GM12865 (cell line): ENCODE measurements at places on chromosomes 2 and 18.
A peak's percentile ranks its signal among the peaks of the same experiment; 100 is the strongest.

- no peak for DNase-seq
Observed at GRCh38 chr2:105853354-105854088, 108.8 kb downstream of the NCK2 start.

DNA sequence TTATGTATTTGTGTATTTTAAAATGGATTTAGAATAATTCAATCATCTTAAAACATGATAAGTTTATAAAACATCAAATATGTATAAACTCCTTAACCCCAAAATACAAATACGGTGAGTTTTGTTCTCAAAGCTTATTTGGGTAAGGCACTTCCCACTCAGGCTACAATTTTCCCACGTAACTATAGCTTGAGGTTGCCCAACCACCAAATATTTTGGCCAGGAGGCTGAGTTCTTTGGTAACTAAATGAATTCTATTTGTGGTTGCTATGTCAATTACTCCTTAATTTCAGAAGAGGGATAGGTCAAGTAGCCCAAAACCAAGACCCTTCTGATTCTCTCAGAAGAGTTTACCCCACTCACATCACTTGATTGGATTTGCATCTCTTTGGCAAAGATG, 70.4 kb downstream of the MYL12B start:
- DNase-seq = no peak

DNA sequence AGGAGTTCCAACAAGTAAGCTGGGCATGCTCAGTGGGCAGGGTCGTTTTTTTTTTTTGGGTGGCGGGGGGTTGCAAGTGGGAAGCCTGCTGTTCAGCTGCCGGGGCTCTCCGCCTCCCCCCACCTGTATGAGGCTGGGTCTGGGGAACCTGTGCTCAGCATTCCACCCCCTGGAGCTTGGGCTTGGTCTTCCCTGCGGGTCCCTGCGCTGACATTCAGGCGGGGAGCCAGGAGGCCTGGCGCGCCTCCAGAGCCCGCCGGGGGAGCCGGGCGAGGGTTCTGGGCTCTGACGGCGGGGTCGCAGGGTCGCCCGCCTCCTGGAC, 822 bp upstream of the GPD2 start:
- DNase-seq = no peak

GRCh38 chr18:41022484-41022883, 932.5 kb upstream of the PIK3C3 start:
- no peak for DNase-seq

GRCh38 chr2:111675419-111676194, 208.4 kb downstream of the ANAPC1 start:
- no peak for DNase-seq

GRCh38 chr2:166867874-166868514, 20.3 kb upstream of the XIRP2 start:
- DNase-seq = no peak

GRCh38 chr2:217622205-217623060, 380.4 kb downstream of the TNS1 start:
- DNase-seq = no peak

- peak; percentile 73 for DNase-seq
Observed at GRCh38 chr18:76493213-76494161, 1.6 kb downstream of the ZNF516 start.

GRCh38 chr2:127358971-127359370, 28.8 kb downstream of the MAP3K2 start:
- no peak for DNase-seq

DNA sequence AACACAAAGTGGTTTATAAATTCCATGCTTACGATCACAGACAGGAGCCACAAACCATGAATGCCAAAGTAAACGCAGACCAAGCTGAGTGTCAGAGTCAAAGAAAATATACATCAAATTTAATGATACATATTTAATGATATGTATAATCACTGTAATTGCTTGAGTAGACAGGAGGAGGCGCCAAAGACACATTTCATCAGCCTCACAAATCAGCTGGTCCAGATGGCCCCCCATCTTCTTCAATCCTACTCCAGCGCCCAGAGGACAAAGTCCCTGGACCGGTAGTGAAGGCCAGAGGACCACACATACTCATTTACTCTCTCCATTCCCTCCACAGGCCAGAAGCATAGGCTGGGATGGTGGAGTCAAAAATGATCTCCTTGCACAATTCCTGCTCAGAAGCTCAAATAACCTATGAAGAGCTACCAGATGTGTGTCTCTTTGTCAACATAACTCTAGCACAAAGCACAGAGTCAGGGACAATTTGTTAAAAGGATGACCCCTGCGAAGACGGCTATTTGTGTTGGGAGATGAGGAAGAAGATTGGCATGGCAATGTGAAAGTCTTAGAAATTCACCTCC, 149.3 kb upstream of the PGAP1 start:
- DNase-seq = peak; percentile 30

GRCh38 chr18:47987388-47987699, 56.9 kb upstream of the SMAD2 start:
- DNase-seq = no peak

GRCh38 chr2:176328149-176328548, 58.9 kb downstream of the MTX2 start:
- DNase-seq = no peak

GRCh38 chr2:45631955-45632354, 19.5 kb upstream of the PRKCE start:
- no peak for DNase-seq

DNA sequence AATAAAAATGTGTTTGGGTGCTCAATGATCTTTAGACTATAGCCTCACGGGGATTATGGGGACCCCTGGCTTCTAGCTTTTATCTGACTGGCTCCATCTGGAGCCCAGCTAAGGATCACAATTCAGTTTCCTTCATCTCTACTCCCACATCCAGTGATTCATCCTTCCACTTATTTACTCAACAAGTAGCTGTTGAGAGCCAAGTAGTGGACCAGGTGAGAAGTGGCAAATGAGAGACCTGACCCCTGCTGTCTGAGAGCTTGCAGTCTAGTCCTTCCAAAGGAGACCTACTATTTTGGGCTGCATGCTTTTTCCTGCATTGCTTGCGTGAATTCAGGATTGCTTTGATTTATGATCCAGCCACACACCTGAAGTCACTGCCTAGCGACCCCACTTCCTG, 10.7 kb upstream of the DSG3 start:
- no peak for DNase-seq

DNA sequence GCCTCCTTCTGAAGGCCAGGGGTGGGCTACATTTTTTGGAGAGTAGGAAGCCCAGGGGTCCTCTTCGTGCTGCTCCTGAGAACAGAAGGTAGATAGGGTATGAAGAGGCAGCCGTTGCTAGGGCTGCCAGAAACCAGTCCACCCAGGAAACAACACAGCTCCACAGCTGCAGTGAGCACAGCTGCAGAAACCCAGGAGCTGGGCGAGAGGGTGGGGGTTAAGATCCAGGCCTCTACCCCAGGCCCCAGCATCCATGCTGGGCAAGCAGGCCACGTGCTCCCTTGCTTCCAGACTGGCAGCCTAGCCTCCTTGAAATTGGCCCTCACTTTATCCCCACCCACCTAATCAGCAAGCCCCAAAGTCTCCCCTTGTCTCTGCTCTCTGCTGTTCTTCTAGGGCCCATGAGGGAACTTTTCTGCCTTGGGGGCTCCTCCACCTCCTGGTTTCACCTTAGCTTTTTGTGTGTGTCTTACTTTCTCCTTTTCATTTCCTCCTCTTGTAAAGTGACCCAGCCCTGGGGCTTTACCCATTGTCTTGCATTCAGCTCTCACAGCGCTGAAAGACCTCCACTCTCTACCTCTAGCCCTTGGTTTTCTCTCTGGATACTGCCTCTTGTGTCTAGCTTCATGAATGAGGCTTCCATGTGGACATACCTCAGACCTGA, 30.7 kb downstream of the STON1 start:
- no peak for DNase-seq

- DNase-seq = no peak
Observed at GRCh38 chr2:5125017-5125730, 567.0 kb upstream of the SOX11 start.

DNA sequence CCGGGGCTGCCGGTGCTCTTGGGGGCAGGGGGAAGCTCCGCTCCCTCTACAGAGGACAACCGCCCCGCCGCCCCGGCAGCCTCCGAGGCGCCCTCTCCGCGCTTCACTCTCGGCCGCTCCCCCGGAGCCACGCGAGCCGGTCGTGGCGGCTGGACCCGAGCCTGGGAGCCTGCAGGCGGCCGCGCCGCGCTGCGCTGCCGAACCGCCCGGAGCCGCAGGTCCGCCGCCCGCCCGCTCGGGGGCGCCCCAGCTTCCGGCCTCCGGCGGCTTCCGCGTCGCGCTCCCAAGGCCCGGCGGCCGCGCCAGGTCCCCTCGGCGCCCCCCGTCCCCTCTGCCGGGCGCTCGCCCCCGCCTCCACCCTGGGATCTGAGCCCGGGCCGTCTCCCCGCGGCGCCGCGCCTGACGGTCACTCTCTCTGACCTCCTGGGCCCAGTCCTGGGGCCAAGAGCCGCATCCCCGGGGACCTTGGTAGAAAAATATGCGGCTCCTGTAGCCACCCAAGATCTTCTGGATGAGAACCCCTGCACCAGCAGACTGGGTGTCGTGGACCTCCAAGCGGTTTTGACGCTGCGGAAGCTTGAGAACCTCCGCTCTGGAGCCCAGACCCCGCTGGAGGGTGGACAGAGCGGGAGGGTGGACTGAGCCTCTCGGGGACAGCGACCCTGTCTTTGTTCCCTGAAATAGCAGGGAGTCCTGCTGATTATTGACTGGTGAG, 44.3 kb downstream of the SERTAD2 start:
- DNase-seq = peak; percentile 87

DNA sequence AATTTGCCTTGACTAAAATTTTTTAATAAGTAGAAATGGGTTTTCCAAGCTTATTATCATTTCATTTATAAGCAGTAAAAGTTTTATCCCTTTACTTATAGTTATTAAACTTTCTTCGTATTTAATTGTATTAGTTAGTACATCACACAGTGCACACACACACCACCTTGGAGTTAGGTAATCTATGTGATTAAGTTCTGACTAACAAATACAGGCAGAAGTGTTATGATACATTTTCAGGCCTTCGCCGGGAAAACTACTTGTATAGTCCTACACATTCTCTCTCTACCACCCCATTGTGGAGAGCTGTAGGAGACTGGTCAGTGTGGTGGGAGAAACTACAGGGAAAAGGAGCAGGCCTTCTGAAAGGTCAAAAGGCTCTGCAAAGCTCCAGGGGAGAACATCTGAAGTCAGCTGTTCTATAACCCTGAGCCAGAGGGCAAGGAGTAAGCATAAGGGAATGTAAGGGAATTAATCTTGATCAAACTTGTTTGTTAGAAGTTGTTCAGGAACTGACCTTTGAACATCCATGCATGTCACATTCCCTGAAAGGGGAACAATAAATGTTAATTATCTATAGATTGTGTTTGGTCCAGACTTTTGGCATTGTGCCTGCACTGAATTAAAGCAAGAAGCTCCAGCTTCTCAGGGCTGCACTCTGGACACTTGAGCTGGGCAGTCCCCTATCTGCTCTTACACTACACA, 231.7 kb downstream of the FSIP2 start:
- no peak for DNase-seq

DNA sequence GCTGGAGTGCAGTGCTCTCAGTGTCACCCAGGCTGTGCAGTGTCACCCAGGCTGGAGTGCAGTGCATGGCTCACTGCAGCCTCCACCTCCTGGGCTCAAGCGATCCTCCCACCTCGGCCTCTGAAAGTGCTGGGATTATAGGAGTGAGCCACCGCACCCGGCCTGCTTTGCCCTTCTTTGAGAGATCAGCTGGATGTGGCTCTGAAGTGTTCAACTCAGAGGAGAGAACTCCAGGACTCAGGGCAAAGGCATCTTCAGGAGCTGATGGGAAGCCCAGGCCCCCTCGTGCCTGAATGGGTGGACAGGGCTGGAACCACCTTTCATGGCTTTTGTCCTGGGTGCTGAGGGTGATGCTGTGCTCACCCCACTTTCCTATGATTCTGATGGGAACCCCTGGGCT, 52.0 kb upstream of the HAAO start:
- no peak for DNase-seq

- no peak for DNase-seq
Observed at GRCh38 chr2:32738939-32739338, 111.1 kb downstream of the TTC27 start.

- DNase-seq = no peak
Observed at GRCh38 chr2:72326759-72327158, 179.1 kb upstream of the CYP26B1 start.

DNA sequence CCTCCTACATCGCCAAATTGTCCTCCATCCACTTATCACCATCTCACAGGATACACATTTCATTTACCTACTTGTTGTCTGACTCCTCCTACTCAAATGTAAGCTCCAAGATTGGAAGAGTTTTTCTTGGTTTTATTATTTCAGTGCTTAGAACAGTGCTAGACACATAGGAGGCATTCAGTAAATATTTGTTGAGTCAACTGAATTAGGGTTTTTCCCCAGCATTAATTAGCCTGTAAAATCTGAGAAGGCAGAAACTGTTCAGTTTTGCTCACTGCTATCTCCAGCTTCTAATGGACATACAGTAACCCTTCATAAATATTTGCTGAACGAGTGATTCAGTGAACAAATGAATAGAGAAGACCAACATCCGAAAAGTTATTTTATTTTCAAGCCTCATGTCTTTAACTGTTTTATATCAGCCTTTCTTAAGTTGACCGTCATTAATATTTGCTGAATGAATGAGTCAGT, 800 bp downstream of the TTC21B start:
- no peak for DNase-seq

GRCh38 chr2:19319064-19319463, 39.4 kb downstream of the OSR1 start:
- DNase-seq = no peak

- DNase-seq = no peak
Observed at GRCh38 chr2:111182121-111182520, 61.4 kb downstream of the BCL2L11 start.

GRCh38 chr2:159129824-159130223, 156.7 kb downstream of the WDSUB1 start:
- no peak for DNase-seq

DNA sequence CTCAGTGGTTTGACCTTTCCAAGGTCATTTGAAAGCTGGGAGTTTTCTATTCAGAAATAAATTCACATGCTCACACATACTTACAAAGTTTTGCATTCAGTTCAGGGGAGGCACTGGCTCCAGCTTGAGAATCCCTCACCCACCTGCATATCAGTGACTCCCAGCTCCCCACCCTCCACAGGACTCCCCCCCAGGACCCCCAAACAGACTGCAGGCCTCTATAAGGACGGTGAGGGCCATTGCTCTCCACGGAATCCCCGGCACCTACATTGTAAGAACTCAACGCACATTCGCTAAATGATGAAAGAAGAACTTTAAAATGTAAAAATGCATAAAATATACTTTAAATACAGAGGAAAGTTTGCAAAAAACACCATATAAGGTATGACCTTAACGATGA, 97.2 kb upstream of the TEX51 start:
- no peak for DNase-seq

- peak; percentile 86 for DNase-seq
Observed at GRCh38 chr2:190679813-190680591, 31.1 kb downstream of the NAB1 start.

GRCh38 chr2:220915092-220915623, 656.9 kb downstream of the EPHA4 start:
- no peak for DNase-seq

- DNase-seq = peak; percentile 3
Observed at GRCh38 chr18:40109252-40110049, 1845.6 kb upstream of the PIK3C3 start.

GRCh38 chr2:233674995-233675394, 3.3 kb downstream of the UGT1A9 start:
- no peak for DNase-seq

GRCh38 chr2:128636802-128637147, 318.1 kb upstream of the HS6ST1 start:
- DNase-seq = no peak

- no peak for DNase-seq
Observed at GRCh38 chr2:220887876-220888275, 684.2 kb downstream of the EPHA4 start.

- no peak for DNase-seq
Observed at GRCh38 chr2:65443509-65444186, 11.2 kb upstream of the SPRED2 start.
